ENCODE measurements at places on chromosomes 16 and 17. TPM values are rescaled to one million over a fixed set of nuclear protein-coding genes. Genes with fewer than 3 reads are reported as not detected.
A peak's percentile ranks its signal among the peaks of the same experiment; 100 is the strongest.

SUZ12 gene
- total RNA-seq = 14.0 TPM

CLN3 gene
- total RNA-seq = 14.8 TPM

SALL1 gene
- 0.08 TPM for total RNA-seq

SDK2 gene
- 1.6 TPM for total RNA-seq

RTN4RL1 gene
- 3.2 TPM for total RNA-seq

GRCh38 chr16:51407199-51407598 lies 256.1 kb upstream of the SALL1 start:
- no peak for DNase-seq

DNA sequence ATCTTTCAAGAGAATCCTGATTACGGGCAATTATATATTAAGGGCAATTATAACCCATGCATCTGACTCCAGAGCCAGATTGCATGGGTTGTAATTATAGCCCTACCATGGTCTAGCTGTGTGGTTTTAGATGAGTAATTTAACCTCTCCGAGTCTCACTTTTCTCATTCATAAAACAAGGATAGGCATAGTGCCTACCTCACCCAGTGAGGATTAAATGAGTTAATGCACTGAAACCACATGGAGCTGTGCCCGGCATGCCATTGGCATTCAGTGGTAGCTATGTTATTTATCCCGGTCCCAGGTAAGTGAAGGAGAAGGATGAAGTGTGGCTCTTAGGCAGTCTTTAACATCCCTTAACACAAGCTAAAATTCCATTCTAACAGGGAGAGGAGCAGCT lies 6.3 kb downstream of the SNX20 start:
- no peak for DNase-seq

DNA sequence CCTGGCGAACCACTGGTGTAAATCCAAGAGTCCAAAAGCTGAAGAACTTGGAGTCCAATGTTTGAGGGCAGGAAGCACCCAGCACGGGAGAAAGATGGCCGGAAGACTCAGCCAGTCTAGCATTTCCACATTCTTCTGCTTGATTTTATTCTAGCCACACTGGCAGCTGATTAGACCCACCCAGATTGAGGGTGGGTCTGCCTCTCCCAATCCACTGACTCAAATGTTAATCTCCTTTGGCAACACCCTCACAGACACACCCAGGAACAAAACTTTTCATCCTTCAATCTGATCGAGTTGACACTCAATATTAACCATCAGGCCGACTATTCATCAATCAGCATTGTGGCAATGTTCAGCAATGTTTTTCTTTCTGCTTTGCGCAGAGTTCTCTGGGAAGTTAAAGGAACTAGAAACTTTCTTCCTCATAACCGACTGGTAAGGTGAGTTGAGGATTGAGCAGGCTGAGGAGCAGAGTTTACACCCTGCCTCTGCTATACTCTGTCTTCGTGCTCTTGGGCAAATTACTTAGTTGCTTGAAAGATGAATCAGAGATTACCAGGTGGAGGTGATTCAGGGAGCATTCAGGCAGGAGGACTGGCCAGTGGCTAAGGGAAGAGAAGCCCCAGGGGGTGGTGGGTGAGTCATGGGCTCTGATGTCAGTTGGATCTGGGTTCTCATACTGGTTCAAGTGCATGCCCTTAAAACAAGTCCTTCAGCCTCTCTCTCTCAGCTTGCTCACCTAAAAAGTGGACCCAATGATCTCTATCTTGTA lies 28.2 kb upstream of the BRD7 start:
- no peak for DNase-seq

GRCh38 chr17:48385319-48385718 lies 44.7 kb downstream of the SKAP1 start:
- DNase-seq = no peak

DNA sequence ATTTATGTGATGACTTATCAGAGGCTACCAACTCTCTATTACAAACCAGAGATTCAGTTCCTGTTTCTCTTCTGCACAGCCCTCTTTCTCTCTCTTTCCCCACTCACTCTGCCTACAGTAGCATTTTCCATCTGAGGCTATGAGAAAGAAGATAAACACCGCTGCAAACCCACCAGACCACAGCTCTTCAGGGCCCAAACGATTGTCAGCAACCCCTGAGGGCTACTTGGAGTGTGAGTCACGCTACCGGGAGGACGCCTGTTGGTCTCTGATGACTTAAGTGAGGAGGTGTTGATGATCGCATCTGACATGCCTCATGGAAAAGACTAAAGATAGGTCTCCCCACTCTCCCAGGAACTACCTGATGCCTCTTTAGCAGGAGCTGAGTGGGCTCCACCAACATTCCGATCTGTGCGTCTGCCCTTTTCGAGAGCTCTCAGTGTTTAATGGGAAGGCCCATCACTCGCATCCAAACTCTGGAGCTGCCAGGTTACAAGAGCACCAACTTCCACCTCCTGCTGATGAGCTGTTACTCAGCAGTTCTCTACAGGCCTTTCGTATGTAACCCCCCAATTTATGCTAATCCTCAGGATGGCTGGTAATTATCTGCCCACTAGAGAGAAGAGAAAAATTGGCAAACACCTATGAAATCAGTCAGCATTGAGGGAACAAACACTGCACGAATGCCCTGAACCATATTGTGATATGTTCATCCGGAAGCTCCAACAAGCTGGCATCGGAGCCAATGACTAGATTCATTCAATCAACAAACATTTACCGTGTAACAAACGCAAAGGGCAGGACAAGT lies 9.2 kb downstream of the GRIN2A start:
- no peak for DNase-seq

- DNase-seq = no peak
These were observed 40.5 kb downstream of the DHRS7B start for GRCh38 chr17:21167303-21167702.

DNA sequence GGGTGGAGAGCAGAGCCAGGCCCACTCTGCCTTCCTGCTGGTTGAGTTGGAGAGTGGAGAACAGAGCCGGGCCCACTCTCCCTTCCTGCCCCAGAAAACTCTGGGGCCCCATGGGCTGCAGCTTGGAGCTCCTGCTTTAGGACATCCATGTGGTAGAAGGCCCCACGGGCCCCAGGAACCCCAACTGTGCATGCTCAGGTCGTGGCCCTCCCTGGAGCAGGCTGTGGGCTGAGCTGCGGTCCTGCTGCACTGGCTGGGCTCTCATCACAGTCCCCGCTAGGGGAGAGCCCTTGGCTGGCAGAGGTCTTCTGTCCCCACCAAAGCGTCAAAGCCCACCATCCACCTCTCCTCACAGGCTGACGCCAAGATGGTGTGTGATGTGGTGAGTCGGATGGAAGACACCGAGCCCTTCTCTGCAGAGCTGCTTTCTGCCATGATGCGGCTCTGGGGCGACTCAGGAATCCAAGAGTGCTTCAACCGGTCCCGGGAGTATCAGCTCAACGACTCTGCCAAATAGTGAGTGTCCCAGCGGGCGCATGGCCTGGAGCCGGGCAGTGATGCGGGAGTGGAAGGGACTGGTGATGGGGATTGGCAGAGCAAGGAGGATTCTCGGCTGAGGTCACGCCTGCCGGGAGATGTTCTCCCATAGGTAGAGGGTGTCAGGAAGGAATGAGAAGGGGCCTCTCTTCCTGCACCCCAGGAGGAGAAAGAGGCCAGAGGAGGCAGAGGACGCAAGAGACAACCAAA lies 96.9 kb downstream of the AMFR start:
- DNase-seq = peak; percentile 40

- peak; percentile 49 for DNase-seq
These were observed 3.6 kb upstream of the ITGA3 start for GRCh38 chr17:50052241-50052796.

DNA sequence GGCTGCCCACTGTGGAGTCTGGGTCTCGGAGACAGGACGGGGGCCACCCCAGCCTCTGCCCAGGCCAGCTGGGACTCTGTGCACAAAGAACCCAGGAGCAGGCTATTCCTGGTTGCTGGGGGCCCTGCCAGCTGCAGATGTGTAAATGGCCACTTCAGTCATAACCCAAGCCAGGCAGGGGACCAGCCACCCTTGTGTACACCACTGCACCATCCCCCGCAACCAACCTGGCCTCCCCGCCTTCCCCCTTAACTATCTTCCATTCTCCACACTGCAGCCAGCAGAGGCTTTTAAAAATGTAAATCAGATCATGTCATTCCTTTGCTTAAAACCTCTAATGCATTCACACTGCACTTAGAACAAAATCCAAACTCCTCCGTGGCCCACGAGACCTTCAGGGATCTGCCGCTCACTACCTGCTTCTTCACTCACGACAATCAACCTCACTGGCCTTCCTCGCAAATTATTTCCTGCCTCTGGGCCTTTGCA lies 28.3 kb downstream of the RTN4RL1 start:
- DNase-seq = peak; percentile 41
